ENCODE measurements at places on chromosomes 7 and 10. TPM values are rescaled to one million over a fixed set of nuclear protein-coding genes. Genes with fewer than 3 reads are reported as not detected.

HYAL4 gene
- total RNA-seq = not detected

MOGAT3 gene
- not detected for total RNA-seq

TRDMT1 gene
- total RNA-seq = 24.5 TPM

OR2A1 gene
- total RNA-seq = not detected

AGAP3 gene
- total RNA-seq = 23.6 TPM

RBP3 gene
- total RNA-seq = not detected

WIPF3 gene
- under 0.01 TPM for total RNA-seq

FAM131B gene
- 0.84 TPM for total RNA-seq

FXYD4 gene
- not detected for total RNA-seq

EN2 gene
- not detected for total RNA-seq

UTF1 gene
- not detected for total RNA-seq

CALHM3 gene
- not detected for total RNA-seq

CAMK2B gene
- not detected for total RNA-seq

FGFR2 gene
- not detected for total RNA-seq

MYL10 gene
- not detected for total RNA-seq

NKX1-2 gene
- not detected for total RNA-seq

TRUB1 gene
- 15.7 TPM for total RNA-seq

WNT16 gene
- 0.21 TPM for total RNA-seq

FKBP14 gene
- 5.5 TPM for total RNA-seq

THNSL1 gene
- 0.31 TPM for total RNA-seq

CABCOCO1 gene
- not detected for total RNA-seq

CALD1 gene
- total RNA-seq = 2.1 TPM

ADGRA1 gene
- not detected for total RNA-seq

IKZF1 gene
- 231 TPM for total RNA-seq

PNLIPRP2 gene
- not detected for total RNA-seq

PLPP4 gene
- not detected for total RNA-seq

PNLIP gene
- total RNA-seq = not detected

GPR37 gene
- 0.10 TPM for total RNA-seq

CH25H gene
- 0.63 TPM for total RNA-seq

PLAC9 gene
- total RNA-seq = not detected

GRM3 gene
- not detected for total RNA-seq

NUTM2E gene
- total RNA-seq = 0.42 TPM

MYO3A gene
- 0.10 TPM for total RNA-seq

C10orf71 gene
- not detected for total RNA-seq

LRRC18 gene
- not detected for total RNA-seq

MCM10 gene
- 0.42 TPM for total RNA-seq

RARRES2 gene
- total RNA-seq = not detected

CALML5 gene
- not detected for total RNA-seq

ADAM22 gene
- total RNA-seq = 0.94 TPM

LEP gene
- total RNA-seq = not detected
